H7 (cell line): ENCODE measurements at places on chromosomes 2 and 18.

DNA sequence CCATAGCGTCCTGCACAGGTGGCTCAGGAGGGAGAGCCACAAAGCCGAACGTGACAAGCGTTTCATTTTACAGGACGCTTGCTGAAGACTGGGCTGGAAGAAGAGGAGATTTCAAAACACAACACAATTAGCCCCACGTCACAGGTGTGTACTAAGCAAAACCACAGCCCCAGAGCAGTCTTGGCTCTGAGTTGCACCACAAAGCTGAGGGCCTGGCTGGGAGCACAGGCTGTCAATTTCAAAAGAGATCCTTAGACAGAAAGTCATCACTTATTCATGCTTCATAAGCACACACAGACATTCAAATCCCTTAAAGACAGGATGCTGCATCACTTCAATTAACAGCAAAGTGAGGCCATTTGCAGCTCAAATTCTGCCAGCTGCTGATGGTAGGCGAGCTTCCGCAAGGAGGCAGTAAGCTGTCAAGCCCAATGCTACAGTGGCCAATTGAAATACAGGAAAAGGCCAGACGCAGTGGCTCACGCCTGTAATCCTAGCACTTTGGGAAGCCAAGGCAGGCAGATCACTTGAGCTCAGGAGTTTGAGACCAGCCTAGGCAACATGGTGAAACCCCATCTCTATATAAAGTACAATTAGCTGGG, 79.6 kb downstream of the SKA1 start:
- no peak for DNase-seq

- DNase-seq = no peak
Observed at GRCh38 chr18:36365836-36366775, 68.6 kb downstream of the FHOD3 start.

GRCh38 chr2:224034017-224034416, 5.1 kb downstream of the SERPINE2 start:
- DNase-seq = no peak

GRCh38 chr2:47054036-47054555, 101.0 kb downstream of the STPG4 start:
- DNase-seq = no peak

GRCh38 chr18:70365361-70365760, 76.5 kb downstream of the SOCS6 start:
- DNase-seq = no peak

DNA sequence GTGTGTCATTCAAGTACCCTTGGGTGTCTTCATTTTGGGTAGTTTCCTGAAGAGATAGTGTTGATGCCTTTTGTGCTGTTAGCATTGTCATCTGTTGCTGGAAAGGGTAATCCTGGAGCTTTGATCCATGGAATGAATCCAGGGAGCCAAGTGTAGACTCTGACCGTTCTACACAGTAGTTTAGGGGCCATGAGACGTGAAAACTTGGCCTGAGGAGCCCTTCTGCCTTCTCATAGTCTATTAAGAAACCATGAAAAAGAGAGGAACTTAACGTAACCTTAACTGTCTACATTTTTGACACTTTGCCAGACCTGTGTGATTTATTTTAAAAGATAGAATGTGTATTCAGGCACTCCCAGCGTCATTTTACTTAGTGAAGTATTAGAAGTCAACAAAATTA, 194.0 kb downstream of the BABAM2 start:
- DNase-seq = no peak

GRCh38 chr2:43407935-43408334, 181.5 kb upstream of the ZFP36L2 start:
- DNase-seq = no peak

- DNase-seq = no peak
Observed at GRCh38 chr2:20877960-20878359, 55.1 kb upstream of the LDAH start.

GRCh38 chr2:229371086-229371485, 100.0 kb upstream of the PID1 start:
- DNase-seq = no peak

DNA sequence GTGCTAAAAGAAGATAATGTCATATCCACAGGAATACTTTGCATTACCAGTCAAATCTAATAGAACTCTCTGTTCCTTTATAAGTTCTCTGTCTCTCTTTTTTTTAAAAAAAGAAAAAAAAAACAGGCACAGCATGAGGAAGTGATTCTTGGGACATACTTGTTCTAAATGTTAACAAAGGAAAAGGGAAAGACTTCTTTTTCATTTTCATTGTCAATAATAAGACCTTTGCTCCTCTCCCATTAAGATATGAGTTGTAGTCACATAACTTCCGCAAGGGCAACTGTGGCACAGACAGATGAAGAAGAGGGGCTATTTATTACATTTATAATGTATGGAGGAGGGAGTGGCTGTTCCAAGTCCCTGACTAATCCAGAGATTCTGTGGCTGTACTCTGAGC, 4.7 kb downstream of the CD302 start:
- DNase-seq = no peak

DNA sequence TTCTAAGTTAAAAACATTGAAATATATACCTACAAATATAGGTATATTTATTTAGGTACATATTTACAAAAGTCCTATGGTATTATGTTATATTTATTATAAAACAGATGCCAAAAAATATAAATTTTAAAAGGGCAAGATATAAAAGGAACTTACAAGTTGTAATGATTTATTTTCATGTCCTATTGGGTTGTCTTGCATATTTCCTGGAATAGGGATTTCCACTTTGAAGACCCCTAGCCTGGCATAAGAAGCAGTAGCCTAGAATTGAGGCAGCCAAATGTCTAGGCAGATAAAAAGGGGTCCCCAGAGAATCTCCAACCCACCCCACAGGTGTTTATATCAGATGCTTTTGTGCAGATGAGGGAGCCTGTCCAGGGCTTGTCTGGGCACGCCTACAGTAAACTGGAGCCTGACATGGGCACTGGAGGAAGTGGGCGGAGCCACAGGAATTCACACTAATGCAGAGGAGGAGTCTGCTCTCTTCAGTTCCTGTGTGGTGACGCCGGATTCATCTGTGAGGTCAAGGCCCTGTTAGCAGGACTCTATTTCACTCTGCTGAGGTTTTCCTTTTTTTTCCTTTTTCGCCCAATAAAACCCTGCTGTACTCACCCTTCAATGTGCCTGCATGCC, 1088.9 kb upstream of the PIK3C3 start:
- DNase-seq = no peak

DNA sequence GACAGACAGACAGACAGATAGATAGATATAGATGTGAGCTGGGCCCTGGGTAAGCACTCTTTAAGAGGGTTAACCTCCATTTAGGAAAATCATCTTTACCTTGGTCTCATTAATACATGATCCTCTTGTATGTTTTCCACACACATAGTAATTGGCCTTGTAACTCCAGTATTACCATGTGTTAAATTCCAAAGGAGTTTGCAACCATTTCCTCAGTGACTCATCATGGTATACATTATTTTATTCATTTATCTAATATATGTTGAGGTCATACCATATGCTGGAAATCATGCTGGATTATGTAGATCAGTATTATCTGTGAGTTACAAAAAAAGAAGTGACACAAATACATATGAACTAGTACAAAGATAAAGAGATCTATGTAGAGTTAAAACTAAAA, 504.3 kb downstream of the DCC start:
- no peak for DNase-seq

GRCh38 chr2:129888896-129889295, 90.6 kb upstream of the RAB6C start:
- no peak for DNase-seq

DNA sequence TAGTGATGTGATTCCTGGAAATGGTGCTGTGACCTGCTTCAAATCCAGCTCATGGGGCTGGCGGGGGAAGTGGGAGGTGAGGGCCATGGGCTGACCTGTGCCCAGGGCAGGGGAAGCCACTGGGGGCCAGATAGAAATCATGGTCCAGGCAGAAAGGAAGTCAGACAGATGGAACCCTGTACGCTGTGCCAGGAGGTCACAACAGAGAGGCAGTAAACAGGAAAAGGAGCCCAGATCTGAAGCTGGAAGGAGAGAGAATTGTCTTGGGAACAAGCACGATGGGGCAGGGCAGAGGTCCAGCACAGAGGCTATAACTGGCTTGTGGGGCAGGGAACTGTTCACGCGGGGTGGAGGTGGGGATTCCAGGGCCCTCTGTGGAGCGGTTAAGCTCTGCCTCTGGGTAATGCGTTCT, 76.0 kb downstream of the RNF144A start:
- no peak for DNase-seq

- no peak for DNase-seq
Observed at GRCh38 chr2:12797815-12798214, 81.1 kb downstream of the TRIB2 start.

DNA sequence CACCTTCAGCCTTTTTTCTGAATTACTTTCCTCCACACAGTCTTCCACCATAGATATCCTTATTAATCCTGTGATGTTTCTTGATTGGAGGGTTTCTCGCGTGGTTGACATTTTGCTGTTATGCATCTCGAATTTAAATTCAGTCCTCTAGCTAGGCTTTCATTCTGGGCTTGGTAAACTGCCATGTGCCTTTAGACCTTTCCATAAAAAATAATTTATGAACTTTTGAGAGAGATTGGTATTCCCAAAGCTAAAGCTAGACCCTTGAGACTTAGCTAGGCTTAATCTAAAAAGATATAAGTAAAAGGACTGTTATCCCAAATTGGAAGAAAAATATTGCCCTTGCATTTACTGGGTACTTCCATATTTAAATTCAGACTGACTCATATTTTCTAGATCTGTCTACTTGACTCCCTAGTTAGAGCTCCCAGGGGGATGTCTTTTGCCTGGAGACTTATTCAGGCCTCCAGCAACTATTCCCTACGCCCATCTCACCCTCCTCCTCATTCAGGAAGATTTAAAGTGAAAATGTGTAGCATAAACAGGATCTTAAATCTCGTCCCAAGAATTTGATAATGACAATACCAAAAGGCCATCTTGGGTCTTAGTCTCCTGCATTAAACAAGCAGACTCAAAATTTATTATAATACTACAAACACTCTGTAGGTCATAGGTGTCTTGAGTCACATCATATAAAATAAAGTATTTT, 60.3 kb downstream of the KIAA2012 start:
- no peak for DNase-seq

DNA sequence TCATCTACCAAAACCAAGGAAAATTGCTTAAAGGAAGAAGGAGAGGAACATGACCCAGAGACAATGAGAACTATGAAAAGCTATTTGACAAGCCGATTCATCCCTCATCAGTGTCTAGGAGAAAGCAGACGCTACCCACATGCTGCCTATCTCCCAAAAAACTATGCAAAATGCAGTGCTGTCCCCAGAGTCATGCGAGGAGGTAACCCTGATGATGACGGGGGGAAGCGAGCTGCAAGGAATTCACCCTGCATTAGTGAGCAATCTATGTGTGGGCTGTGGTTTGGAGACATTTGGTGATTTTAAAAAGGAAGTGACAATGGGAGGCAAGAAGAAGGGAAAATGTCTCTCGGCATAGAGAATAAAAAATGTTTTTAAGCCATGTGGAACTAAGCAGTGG, 472.7 kb downstream of the CMPK2 start:
- no peak for DNase-seq

GRCh38 chr18:35289293-35289692, 736 bp downstream of the ZSCAN30 start:
- no peak for DNase-seq

DNA sequence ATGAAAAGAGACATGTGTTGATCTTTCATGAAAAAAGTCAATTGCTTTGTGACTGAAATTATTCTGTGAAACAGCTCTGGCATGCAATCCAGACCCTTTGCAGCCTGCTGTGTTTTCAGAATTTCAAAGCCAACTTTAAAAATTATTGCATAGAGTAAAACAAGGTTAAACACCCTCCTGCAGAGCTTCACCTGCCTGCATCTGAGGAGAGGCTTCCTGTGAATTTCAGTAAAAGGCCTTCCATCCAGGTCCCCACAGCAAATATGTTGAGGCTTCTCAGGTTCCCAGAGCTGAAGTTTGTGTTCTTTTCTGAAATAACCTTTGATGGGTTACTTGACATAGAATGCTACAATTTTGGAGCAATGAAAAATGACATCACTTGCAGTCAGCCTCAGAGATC, 4.1 kb downstream of the XIRP2 start:
- DNase-seq = no peak

DNA sequence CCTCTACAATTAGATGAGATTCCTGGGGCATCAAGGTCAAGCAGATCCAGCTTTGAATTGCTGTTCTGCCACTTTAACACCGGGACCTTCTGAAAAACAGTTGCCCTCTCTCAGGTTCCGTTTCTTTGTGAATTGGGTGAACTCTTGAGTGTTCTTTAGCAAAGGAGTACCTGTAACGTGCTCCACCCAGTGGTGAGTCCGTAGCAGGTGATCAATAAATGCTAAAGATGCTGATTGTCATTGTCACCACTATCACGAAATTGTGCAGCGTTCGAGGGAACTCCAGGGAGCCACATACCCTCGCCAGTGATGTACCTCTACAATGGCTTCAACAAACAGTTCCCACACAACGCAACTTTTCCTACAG, 81.9 kb downstream of the TCF7L1 start:
- no peak for DNase-seq

- no peak for DNase-seq
Observed at GRCh38 chr2:143617803-143618415, 488.7 kb downstream of the ARHGAP15 start.

DNA sequence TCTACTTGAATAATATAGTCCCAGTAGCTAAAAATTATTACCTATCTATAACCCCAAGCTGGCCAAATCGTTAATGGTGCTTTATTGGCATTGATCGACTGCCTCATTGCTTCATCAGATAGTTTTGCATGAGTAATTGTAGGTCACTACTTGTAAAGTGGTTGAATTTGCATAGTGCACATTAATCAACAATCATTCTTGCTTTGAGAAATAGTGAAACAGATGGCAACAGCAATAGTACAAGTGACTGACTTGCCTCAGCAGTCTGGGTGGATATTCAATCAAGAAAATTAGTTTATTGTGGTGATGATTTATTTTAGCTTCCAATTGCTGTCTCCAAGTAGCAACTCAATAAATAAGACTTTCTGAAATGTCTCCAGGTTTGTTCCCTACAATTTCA, 117.8 kb upstream of the NRXN1 start:
- DNase-seq = no peak

GRCh38 chr2:8403876-8404275, 278.0 kb upstream of the ID2 start:
- DNase-seq = no peak

DNA sequence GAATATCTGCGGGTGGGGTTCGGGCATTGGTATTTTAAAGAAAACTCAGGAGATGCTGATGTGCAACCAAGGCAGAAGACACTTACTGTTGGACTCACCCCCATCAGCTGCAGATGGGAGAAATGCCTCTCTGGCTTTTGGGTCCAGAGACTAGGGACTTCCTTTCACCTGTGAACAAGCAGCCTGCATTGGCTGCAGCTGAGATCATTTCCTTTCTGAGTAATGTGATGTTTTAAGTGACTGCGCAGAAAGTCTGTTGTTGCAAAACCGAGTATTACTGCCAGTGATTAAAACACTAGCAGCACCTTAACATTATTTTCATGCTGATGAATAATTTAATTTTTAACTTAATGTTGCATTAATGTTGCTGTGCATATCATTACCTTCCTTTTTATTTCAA, 143.0 kb downstream of the TSN start:
- no peak for DNase-seq
